ENCODE measurements at places on chromosomes 3 and 15.
A peak's percentile ranks its signal among the peaks of the same experiment; 100 is the strongest.

GRCh38 chr3:50971487-50971924 lies 296.8 kb downstream of the DOCK3 start:
- peak; percentile 54 for DNase-seq

GRCh38 chr3:101527441-101527840 lies 14.4 kb upstream of the SENP7 start:
- no peak for DNase-seq

DNA sequence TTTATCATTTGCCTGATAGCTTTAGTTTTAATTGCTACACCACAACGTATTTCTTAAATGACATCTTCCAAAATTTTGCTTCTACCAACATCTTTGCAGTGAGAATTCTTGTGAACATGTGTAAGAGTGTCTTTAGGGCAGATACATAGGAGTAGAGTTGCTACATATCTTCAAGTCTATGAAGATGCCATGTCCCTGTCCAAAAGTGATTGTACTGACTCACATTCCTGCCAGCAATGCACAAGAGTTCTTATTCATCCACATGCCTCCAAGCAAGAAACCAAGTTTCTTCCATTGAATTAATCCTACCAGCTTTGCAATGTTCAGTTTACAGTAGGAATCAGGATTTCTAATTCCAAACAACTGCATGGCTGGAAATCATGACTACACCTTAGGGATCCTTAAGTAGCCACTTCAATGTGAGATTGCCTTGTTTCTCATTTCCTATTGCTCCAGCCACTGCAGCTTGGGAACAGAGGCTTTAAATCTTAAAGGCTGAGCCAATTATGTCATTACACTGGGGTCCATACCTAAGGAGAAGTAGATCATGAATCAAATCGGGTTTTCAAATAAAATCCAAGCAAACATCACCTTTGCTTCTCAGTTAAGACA lies 44.5 kb downstream of the BCL2L10 start:
- no peak for DNase-seq

DNA sequence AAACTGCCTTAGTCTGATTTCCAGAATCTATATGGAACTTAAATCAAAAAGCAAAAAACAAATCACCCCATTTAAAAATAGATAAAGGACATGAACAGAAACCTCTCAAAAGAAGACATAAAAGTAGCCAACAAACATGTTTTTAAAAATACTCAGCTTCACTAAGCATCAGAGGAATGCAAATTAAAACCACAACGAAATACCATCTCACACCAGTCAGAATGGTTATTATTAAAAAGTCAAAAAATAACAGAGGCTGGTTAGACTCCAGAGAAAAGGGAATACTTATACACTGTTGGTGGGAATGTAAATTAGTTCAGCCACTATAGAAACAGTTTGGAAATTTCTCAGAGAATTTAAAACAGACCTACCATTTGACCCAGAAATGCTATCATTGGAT lies 367.9 kb downstream of the ZIC4 start:
- no peak for DNase-seq

DNA sequence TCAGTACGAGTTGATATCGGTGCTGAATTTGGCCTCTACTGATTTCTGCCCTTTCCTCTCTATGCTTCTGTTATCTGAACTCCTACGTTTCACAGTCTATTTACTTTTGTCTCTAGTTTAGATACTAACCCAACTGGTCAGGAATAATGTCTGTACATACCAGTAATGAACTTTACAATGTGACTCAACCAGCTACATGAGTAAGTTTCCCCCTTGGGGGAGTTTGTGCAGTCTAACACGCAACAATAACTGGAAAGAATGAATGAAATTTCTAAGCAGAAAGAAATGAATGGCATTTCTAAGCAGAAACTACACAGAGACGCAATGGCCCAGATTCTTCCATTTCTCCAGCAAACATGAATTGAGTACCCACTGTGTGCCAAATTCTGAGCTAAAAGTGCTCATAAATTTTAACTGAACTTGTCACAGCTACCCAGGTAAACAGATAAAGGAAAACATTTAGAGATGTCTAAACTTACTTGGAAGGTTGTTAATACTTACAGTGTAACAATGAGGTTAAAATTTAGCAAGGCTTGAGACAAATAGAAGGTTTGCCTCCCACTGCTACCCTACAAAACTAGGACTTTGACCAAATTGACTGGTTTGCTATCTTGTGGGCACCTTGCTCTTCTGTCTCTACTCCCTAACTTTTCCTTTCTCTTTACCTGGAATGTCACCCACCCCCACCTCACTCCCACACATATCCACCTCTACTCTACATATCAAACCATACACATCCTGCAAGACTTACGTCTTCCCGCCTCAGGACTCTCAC lies 11.6 kb downstream of the UPK1B start:
- no peak for DNase-seq

GRCh38 chr15:76193934-76194333 lies 117.3 kb downstream of the ETFA start:
- DNase-seq, result no peak

- DNase-seq, result no peak
These were observed 62.7 kb downstream of the ASTE1 start for GRCh38 chr3:130963878-130964277.

DNA sequence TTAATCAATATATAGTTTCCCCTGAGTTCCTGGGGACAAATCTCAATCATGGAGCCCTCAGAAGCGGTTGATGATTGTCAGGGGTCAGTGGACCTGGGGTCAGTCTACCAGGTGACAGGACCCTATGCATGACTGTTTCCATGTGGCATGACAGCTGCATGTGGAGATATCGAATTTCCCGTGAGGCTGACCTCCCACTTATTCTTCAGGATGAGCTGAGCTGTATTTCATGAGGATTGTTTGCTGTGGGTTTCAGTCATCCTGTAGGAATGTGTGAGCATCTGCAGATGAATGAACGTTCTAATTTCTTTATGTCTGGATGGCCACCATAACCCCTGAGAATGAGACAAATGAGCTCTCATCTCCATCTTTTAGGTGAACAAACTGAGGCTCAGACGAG lies 93.0 kb upstream of the HES1 start:
- DNase-seq, result no peak

GRCh38 chr3:181561139-181562031 lies 150.3 kb upstream of the SOX2 start:
- DNase-seq, result no peak

DNA sequence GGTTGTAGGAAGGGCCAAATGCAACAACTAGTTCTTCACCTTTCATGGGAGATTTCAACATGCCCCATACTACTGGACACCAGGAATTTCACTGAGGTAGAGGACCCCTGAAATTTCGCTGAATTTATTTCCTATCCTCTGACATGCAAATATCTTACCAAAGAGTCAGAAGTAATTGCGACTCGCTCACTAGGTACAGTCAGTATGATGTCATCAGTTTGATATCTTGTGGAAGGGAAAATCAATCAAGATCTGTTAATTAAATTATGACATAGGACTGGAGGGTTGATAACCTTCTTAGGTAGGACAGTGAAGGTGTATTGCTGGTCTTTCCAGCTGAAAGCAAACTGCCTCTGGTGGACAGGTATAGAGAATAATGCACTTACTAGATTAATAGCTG lies 74.9 kb upstream of the TNIK start:
- no peak for DNase-seq

GRCh38 chr3:124295362-124295761 lies 303.4 kb upstream of the ROPN1 start:
- no peak for DNase-seq

- DNase-seq, result no peak
These were observed 15.0 kb upstream of the KCNMB3 start for GRCh38 chr3:179265875-179266274.

- DNase-seq, result no peak
These were observed 28.3 kb downstream of the STARD5 start for GRCh38 chr15:81295486-81296121.

GRCh38 chr15:47726399-47726823 lies 9.1 kb downstream of the SEMA6D start:
- no peak for DNase-seq

DNA sequence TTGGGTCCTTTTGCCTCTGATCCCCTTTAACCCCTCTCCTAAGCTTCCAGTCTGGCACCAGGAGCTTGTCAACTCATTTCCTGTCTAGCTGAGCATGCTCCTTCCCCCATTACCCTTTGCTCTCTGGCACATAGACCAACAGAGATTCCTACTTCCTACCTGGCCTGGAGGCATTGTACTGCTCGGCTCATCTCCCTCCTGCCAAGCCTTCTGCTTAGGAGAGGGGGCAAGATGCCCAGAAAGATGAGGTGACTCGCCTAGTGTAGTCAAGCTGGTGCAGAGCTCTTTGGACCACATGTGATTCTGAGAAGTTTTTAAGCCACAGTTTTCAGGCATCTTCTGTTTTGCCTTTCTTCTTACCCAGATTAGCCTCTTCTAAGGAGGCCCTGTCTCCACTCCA lies 95.4 kb downstream of the ZNF621 start:
- DNase-seq, result no peak

- DNase-seq, result no peak
These were observed 34.3 kb downstream of the ZMAT3 start for GRCh38 chr3:179037351-179037750.

DNA sequence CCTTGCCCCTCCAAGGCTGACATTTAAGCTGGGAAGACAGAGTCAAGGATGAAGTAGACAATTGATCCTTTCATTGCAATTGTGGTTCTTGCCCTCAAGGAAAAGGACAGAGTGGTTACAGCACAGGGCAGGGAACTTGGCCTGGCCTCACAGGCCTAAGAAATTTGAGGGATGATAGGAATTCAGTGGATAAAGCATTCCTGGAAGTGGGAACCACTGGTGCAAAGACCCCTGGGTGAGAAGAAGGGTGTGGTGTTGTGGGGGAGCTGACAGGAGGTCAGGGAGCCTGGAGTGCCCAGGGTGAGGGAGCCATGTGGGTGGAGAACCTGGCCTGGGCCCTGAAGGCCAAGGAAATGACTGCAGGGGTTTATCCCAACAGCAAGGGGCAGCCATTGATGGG lies 287.4 kb downstream of the UACA start:
- no peak for DNase-seq

DNA sequence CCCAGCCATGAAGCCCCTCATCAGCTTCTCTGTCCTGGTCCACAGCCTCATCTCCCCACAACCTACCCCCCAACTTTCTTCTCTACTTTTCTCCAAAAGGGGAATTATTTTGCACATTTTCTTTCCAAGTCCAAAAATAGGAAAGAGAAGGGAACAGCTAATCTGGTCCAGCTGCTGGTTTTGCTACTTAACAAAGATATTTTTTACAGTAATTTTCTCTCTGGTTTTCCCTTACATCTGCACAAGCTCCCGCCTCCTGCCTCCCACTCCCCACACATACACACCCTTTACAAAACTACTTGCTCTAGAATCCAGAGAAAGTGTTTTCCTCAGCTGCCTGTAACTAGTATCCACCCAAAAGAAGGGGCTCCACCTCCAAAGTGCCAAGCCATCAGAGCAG lies 177.2 kb downstream of the POLR2M start:
- DNase-seq, result no peak

GRCh38 chr3:134144694-134145093 lies 106.0 kb downstream of the RYK start:
- no peak for DNase-seq

GRCh38 chr3:115903843-115904242 lies 280.5 kb downstream of the GAP43 start:
- DNase-seq, result no peak

- DNase-seq, result no peak
These were observed 207.5 kb downstream of the SLC9A9 start for GRCh38 chr3:143640774-143641173.

Measured in testis (tissue), 5 donors.